ENCODE measurements at places on chromosomes 7 and 10.

GRCh38 chr10:24824124-24824523 is 100.4 kb upstream of the ARHGAP21 start:
- DNase-seq: no peak

GRCh38 chr10:29670761-29671160 is 36.0 kb upstream of the SVIL start:
- no peak for DNase-seq

GRCh38 chr10:22486431-22486830 is 141.1 kb downstream of the SPAG6 start:
- no peak for DNase-seq

- no peak for DNase-seq
Observed at GRCh38 chr10:96073722-96074121, 30.3 kb downstream of the CCNJ start.

- DNase-seq: no peak
Observed at GRCh38 chr7:158274404-158274811, 313.2 kb downstream of the PTPRN2 start.

DNA sequence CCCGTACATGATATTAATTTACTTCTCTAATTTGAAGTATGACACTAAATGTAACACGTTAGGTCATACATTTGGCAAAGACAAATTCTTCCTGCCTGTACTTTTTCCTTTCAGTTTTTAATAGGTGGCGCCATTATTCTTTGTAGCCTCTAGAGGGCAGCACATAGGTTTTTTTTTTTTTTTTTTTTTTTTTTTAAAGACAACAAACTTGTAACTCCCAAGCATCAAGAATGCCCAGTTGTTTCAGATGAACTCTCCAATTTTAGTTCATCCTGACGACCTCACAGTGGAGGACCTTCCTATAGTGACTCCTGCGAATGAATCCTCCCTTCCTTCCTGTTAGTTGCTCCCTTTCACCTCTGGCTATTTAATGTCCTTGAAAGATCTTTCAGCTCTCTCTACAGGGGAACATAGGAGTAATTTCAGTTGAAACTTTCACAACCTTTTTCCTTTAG is 139.3 kb upstream of the HDAC9 start:
- DNase-seq: peak; percentile 6

- DNase-seq: peak; percentile 48
Observed at GRCh38 chr10:25701652-25702051, 232.4 kb upstream of the MYO3A start.

GRCh38 chr10:61589547-61590243 is 73.0 kb upstream of the CABCOCO1 start:
- no peak for DNase-seq

- no peak for DNase-seq
Observed at GRCh38 chr7:50292165-50292757, 12.3 kb upstream of the IKZF1 start.

DNA sequence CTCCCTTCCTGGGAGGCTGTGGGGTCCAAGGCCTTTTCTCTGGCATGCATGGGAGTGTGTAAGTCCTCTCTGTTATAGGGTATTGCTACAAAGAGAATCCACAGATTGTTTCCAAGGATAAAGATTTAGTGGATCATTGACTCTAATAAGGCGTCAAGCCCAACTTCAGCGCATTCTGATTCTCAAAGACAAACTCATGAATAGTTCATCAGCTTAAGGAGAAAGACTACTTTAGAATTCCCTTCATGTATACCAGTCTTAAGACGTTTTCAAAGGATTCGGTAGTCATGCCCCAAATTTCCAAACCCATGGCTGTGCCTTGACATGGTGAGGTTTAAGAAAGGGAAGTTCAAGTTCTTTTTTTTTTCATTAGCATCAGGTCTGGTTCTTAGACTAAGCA is 46.6 kb upstream of the ABLIM1 start:
- no peak for DNase-seq

GRCh38 chr7:100895956-100896731 is 456 bp upstream of the ACHE start:
- peak; percentile 46 for DNase-seq

- no peak for DNase-seq
Observed at GRCh38 chr10:101414034-101414433, 60.1 kb downstream of the BTRC start.

- no peak for DNase-seq
Observed at GRCh38 chr7:130960208-130960988, 226.4 kb upstream of the KLF14 start.

DNA sequence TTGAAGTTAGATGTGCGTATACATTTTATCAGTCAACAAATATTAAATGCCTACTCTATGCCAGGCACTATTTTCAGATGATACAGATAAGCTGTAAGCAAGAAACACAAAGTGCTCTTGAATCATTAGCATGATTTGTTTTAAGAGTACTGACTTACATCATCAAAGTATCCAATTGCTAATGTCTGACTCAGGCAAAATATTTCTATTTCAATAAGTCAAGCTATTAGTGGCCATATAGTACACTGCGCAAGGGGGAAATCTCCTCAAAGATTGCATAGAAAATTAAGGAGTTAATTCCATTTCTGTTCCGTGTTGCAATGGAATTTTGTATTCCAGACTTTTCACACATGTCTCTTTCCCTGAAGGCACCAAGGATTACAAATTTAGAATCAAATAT is 46.1 kb upstream of the DNAJC1 start:
- DNase-seq: no peak

DNA sequence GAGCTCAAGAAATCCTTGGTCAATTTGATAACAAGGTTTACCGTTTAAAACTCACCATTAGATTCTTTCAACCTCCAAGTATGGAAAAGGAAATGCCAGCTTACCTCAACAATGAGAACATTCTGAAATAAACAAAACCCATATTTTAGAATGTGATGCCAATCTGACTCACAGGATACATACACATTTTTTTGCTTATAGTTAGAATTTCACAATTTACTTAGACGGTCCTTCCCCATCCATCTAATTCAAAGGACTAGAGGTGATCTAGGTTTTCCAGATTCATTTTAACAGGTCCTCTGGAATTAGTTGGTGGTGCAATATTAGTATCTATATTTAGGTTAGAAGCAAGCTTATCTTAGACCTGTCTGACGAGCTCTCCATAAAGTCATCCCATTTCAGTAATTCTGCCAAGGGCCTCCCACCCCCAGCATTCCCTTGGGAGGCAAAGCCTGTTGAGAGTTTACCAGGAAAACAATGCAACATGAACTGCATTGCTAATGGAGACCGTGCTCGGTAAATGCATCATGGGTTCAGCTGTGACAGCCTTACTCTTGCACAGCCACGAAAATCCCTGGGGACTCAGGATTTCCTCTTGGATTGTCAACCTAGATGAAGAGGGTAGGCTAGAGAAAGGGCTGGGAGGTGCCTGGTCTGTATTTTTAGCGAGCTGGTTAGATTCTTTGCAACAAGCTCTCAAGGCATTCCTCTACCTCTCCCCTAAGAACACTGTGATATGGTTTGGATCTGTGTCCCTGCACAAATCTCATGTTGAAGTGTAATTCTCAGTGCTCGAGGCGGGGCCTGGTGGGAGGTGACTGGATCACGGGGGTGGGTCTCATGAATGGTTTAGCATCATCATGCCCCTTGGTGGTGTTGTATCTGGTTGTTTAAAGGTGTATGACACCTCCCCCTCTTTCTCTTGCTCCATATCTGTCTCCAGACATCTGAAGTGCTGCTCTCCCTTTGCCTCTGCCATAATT is 93.8 kb downstream of the PRTFDC1 start:
- no peak for DNase-seq

DNA sequence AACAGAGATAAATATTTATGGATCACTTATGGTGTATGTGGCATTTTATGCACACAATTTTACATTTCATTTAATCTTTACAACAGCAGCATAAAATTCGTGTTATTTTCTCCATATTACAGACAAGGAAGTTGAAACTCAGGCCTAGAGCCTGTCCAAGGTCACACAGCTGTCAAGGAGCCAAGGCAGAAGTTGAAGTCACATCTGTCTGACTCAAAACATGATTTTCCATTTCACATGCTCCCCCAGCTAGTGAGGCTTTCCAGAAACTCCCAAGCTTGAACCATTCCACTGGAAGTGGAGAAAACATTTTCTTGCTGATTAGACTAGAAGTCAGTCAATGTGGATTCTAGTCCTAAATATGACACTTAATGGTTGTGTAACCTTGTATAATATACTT is 110.5 kb downstream of the HECTD2 start:
- no peak for DNase-seq

DNA sequence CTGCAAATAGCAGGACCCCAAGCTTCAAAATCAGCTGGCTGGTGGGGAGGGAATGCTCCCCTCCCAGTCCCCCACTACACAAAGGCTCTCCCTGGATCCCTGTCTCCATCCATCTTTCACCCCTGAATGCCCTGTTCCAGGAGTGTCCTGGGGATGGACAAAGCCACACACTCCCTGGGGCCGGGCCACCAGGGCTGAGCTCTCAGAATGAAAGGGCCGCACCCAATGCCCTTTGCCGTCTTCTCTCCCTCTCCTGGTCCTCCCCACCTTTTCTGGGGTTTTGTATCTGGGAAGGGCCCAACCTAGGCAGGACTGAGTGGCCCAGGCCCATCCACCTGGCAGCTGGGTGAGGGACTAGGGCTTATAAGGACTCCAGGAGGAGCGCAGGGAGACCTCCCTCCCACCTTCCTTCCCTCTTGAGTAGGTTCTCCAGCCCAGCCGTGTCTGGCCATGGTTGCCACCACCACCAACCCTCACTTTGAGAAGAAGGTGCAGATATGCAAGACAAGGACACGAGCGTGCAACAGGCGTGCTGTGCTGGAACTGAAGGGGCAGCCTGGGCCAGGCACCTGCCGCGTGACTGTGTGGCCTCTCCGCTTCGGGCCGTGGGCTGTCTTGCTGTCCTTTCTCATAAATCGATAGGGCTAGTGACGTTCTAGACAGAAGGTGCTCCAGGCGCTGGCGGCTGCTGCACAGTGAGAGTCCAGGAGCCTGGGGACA is 157.1 kb downstream of the TCERG1L start:
- DNase-seq: no peak

DNA sequence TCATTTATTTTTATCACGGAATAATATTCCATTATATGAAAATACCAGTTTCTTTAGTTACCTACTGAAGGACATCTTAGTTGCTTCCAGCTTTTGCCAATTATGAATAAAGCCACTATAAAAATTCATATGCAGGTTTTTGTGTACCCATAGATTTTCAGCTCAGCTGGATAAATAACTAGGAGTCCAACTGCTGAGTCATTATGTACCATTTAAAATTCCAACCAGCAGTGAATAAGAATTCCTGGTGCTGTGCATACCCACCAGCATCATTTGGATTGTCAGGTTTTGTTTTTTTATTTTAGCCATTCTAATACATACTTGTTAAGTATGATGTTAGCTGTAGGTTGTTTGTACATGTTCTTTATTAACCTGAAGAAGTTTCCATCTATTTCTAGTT is 14.5 kb downstream of the FAM24B start:
- DNase-seq: no peak

DNA sequence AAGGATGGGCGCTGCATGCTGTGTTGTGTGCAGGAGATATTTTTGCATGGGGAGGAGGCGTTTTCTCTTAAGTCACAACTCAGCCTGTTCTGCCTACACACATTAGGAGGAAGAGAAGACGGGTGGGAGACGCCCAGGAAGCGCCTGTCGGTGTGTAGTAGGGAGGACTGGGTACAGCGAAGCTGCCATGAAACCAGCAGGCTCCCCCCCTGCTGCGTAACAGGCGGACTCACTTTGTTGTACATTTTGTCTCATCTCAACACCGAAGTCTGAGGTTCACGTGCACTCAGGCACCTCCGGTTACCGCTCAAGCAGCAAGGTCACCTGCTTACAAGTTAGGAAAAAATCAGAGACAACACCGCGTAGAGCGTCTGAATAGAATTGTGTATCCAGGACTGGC is 56.3 kb downstream of the CRTAC1 start:
- DNase-seq: no peak

GRCh38 chr7:7122033-7122478 is 60.3 kb upstream of the C1GALT1 start:
- no peak for DNase-seq

DNA sequence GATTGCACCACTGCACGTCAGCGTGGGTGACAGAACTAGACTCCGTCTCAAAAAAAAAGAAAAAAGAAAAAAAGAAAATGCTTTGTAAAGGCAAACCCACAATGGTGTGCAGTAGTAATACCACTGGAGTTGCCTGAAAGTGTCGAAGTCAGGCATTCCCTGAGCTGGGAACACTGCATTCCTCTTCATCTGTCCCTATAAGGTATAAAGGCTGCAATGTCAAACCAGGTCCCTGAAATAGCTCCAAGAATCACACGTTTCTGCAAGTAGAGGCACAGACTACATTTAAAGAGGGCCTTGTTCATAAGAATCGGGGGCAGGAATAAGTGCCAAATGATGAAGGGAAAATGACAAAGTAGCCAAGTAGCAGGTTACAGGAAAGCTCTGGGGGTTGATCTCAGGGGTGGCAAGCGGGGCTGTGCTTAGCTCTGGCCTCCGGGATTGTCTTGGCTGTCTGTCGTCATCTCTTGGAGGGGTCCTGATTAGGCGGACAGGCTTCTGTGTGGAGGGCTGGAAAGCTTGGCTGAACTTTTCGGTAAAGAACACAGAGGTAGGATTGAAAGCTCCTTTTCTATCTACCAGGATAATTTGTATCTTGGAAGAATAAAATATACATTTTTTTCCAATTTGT is 109.1 kb downstream of the PFKFB3 start:
- DNase-seq: no peak

DNA sequence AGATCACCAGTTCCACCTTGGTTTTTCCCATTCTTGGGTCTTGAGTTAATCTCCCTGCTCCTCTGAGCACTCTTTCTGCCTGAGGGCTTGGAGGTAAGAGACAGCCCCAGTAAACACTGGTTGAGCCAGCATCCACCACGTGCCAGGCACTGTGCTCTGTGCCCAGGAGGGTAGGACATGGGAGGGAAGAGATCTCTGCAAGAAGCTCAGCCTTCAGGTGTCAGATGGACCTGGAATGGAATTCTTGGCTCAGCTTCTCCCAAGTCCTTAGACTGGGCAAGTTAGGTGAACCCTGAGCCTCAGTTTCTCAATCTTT is 2.5 kb downstream of the ZYX start:
- no peak for DNase-seq

Measured in neural crest cell (in vitro differentiated cells).